ENCODE measurements at places on chromosomes 12 and 14. TPM values are rescaled to one million over a fixed set of nuclear protein-coding genes. Genes with fewer than 3 reads are reported as not detected.

- no peak for DNase-seq
Measured at GRCh38 chr12:89245090-89245489, 107.2 kb downstream of the DUSP6 start.

- DNase-seq = peak; percentile 47
Measured at GRCh38 chr12:118189741-118190191, 53.8 kb downstream of the PEBP1 start.

DNA sequence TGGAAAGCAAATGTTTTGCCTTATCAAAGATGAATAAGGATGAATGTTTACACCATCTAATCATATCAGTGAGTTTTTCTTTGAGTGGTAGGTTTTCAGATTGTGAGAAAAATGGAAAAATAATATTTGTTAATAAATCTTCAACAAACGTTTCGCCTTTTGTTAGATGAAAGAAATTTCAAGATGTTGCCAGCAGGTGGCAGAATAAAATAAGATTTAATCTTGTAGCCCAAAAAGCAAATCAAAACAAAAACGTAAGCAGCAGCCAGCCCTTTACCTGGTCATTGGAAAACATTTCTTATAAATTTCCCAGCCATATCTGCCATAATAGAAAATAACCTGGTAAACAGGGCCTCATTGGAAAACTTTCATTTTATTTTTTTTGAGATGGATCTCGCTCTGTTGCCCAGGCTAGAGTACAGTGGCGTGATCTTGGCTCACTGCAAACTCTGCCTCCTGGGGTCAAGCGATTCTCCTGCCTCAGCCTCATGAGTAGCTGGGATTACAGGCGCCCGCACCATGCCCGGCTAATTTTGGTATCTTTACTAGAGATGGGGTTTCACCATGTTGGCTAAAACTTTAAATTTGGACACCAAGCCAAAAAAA, 15.4 kb upstream of the TMEM120B start:
- no peak for DNase-seq

- no peak for DNase-seq
Measured at GRCh38 chr14:34507884-34508283, 31.6 kb downstream of the EAPP start.

- DNase-seq = no peak
Measured at GRCh38 chr12:10750385-10750727, 27.2 kb upstream of the YBX3 start.

DNA sequence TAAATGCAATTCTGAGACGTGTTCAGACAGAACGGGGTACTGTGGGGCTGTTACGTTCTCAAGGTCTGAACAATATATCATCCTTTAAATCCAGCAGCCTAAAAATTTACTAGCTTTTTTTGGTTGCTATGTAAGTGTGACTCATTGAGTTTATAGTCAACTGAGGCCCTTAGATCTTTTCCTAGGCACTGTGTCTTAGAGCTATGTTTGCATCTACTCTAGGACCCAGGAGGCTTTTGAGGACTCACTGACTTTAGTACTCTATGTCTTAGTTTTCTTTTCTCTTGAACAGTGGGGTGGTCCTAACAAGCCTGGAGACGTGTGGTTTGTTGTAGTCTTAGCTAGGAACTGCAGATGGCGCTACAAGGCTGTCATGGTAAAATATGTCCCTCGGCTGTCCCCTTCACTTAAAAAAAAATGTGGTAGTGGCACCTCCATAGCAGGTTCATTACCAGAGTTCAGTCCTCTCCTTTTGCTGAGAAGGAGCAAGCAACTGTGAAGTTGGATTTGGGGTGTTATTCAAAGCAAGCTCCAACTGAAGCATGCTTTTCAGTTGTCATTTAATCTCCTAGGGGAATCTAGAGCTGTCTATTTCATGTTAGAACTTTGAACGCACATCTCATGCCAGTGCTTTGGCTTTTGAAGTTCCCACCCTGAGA, 8.7 kb upstream of the SPATS2 start:
- peak; percentile 78 for DNase-seq

- DNase-seq = no peak
Measured at GRCh38 chr12:82057770-82058169, 298.6 kb upstream of the PPFIA2 start.

DNA sequence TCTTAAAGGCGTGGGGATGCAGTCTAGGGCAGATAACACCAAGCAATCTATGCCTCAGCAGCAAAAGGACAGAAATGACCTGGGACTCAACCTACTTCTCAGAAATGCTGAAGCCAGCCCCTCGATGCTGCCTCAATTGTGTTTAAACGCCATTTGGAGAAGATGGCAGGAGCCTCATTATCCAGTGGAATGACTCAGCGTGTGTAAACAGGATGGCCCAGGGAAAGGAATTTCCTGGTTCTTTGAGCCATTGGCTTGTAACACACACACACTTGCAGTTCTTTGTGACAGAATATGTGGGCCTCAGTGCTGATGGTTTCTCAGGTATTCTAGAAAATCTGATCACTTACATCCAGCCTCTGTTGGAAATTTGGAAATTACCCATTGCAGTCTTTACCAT, 154.3 kb downstream of the NTF3 start:
- DNase-seq = no peak

GRCh38 chr12:72622556-72622955, 350.4 kb downstream of the TRHDE start:
- peak; percentile 8 for DNase-seq

DNA sequence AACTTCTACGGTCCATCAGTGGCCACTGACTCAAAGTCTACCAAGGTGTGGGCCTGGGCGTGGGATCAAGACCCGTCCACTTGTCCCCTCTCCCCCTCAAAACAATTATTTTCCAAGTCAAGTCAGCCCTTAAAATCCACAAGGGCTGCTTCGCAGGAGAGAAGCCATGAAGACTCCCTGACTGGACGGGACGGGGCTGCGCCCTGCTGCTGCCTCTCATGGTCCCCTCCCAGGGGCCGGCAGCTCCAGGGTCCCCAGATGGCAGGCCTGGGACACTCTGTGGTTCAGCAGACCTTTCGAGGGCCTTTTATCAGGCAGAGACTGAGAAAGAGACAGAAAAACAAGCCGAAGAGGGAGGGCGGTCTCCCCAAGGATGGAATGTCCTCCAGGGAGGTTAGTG, 10.8 kb downstream of the NGB start:
- DNase-seq = no peak

GRCh38 chr12:68557011-68557730, 53.5 kb upstream of the RAP1B start:
- no peak for DNase-seq

DNA sequence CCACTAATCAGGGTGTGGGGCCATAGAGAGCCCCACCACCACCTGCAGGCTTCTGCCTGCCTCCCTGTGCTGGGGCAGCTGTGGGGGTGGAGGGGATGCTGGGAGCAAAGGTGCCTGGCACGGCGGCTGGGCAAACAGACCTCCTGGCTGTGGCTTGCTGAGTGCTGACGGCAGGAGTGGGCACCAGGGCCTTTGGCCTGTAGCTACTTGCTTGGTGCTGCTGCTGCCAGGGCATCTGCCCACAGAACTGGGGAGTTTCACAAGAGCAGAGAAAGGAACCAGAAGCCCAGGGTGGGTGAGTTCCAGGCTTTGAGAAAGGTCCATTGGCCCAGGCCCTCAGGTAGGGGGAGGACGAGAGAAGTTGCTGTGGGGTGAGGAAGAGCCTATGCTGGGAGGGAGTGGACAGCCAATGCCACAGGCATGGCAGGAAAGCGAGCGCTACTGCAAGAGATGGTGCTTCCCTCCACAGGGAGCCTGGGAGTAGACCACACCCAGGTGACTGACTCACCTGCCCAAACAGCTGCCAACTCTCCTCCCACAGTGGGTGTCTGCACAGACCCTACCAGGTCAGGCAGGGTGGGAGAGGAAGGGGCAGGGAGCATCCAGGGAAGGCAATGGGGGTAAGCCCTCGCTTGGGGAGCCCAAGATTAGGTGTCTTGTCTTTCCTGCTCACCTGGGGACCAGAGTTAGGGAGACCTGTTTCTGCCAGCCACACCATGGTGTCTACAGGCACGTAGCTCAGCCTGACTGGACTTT, 39.0 kb upstream of the HDAC7 start:
- no peak for DNase-seq

GRCh38 chr14:99549684-99550083, 54.3 kb downstream of the CCDC85C start:
- no peak for DNase-seq

GRCh38 chr12:59578254-59578653, 17.6 kb upstream of the SLC16A7 start:
- DNase-seq = no peak

DNA sequence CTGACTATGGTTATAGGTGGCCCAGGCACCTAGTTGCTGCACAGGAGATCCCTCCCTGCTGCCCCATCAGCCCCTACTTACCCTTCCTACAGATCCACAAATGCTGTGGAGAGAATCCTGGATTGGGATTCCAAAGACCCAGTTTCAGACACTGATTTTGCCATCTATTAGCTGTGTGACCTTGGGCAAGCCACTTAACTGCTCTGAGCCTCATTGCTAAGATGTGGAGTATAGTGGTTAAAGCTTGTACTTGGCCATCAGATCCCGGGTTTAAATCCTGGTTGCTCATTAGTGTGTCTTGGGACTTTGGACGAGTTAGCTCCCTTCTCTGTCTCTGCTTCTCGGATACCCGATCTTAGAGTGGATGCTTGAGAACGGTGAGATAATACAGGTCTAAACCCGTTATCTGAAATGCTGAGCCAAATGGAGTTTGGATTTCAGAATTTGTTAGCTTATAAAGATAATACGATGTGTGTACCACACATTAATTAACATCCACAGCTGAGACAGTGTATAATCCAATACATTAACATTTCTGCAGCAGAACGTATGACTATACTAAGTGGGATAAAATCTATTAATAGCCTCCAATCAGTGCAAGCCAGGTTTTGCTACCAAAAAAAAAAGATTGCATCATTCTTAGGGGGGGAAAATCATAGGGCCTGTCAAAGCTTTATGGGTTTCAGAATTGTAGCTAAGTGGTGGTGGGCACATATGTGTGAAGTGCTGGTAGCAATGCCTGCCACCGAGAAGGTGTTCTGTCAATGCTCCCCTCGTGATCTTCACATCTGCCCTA, 16.0 kb downstream of the PROX2 start:
- no peak for DNase-seq

- DNase-seq = no peak
Measured at GRCh38 chr12:31887109-31887811, 72.0 kb upstream of the RESF1 start.

GRCh38 chr12:68450947-68451260, 118.7 kb upstream of the MDM1 start:
- no peak for DNase-seq

GRCh38 chr12:105588106-105588505, 257.6 kb downstream of the C12orf75 start:
- DNase-seq = peak; percentile 61

GRCh38 chr14:90828642-90829487, 12.6 kb upstream of the TTC7B start:
- DNase-seq = no peak

- no peak for DNase-seq
Measured at GRCh38 chr14:102015771-102016170, 51.4 kb downstream of the DYNC1H1 start.

Gene OVCH1
- polyA plus RNA-seq = 0.49 TPM

Gene GALNT9
- polyA plus RNA-seq = 10.5 TPM

Gene BCAT1
- 45.7 TPM for polyA plus RNA-seq

Gene HDAC7
- polyA plus RNA-seq = 93.5 TPM

Gene GPR135
- polyA plus RNA-seq = 5.9 TPM

Gene RPS29
- polyA plus RNA-seq = 1,734 TPM

Gene NPFF
- 1.1 TPM for polyA plus RNA-seq

Gene KRT7
- 83.1 TPM for polyA plus RNA-seq

Gene ARHGEF25
- 33.9 TPM for polyA plus RNA-seq

Gene PLXNC1
- polyA plus RNA-seq = 6.8 TPM

Gene P2RX2
- 1.6 TPM for polyA plus RNA-seq

Data from renal pelvis (tissue), 12 donors.